ENCODE measurements at places on chromosomes 5 and 9.

GRCh38 chr5:149264439-149265067 lies 7.1 kb upstream of the AFAP1L1 start:
- DNase-seq = peak; percentile 44

- DNase-seq = no peak
Measured at GRCh38 chr5:24783596-24783995, 138.8 kb upstream of the CDH10 start.

GRCh38 chr9:137836831-137837241 lies 40.7 kb upstream of the CACNA1B start:
- no peak for DNase-seq

DNA sequence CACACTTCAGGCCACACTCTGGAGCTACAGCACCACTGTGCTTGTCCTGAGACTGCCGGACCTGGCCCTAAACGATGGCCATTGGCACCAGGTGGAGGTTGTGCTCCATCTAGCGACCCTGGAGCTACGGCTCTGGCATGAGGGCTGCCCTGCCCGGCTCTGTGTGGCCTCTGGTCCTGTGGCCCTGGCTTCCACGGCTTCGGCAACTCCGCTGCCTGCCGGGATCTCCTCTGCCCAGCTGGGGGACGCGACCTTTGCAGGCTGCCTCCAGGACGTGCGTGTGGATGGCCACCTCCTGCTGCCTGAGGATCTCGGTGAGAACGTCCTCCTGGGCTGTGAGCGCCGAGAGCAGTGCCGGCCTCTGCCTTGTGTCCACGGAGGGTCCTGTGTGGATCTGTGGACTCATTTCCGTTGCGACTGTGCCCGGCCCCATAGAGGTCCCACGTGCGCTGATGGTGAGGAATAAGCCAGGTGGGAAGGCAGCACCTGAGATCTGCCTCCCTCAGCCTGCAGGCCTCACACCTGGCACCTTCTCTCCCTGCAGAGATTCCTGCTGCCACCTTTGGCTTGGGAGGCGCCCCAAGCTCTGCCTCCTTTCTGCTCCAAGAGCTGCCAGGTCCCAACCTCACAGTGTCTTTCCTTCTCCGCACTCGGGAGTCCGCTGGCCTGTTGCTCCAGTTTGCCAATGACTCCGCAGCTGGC lies 14.7 kb downstream of the CRB2 start:
- no peak for DNase-seq

GRCh38 chr9:70607926-70608325 lies 193.5 kb upstream of the KLF9 start:
- DNase-seq = peak; percentile 13

- no peak for DNase-seq
Measured at GRCh38 chr5:151490627-151491026, 43.2 kb downstream of the SLC36A1 start.

DNA sequence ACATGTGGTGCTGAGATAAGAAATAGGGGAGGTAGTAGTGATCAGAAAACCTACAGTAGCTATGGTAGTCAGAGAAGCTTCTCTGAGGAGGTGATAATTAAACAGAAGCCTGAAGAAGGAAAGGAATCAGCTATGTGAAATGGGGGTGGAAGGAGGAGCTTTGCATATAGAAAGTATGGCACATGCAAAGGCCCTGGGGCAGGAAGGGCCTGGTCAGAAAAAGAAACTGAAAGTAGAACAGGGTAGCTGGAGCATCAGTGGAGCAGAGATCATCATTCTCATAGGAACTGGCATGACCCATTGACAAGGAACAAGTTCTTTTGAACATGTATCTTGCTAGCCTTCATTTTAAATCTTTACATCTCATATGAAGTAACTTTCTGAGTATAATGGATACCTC lies 80.7 kb upstream of the ADRA1B start:
- no peak for DNase-seq

- DNase-seq = no peak
Measured at GRCh38 chr9:125612616-125613015, 94.4 kb downstream of the MAPKAP1 start.

DNA sequence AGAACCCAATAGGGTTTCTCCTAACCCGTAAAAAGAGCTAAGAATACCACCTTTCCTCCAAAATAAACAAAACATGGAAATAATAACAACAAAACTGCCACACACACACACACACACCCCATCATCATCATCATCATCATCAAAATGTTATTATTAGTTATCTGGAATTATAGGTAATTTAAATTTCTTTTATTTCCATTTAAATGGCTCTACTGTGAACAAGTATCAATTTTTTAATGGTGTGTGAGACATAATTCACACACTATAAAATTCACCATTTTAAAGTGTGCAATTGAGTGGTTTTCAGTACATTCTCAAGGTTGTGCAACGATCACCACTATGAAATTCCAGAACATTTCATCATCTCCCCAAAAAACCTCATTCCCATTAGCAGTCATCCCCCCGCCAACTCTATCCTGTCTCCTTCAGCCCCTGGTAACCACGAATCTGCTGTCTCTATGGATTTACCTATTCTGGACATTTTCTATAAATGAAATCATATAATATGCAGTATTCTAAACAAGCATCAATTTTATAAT lies 172.7 kb downstream of the ROR2 start:
- no peak for DNase-seq

GRCh38 chr5:169036079-169036805 lies 264.7 kb downstream of the SLIT3 start:
- DNase-seq = no peak

GRCh38 chr9:68454579-68455334 lies 85.9 kb downstream of the TMEM252 start:
- DNase-seq = no peak

DNA sequence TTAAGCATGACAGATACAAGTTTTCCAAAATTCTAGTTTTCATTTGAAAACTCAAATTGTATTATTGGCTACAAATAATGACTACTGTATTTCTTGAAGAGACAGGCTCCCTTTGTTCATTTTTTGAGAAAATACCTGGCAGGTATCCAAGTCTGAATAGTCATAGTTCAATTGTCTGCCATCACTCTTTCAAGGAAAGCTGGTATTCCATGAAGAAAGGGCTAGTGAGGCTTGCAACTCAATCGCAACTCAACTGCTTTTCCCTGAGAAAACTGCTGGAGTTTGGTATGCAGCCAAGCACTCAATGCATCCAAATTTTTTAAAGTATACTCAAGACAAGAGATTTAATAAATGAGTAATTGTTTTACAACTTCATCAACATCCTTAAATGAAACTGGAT lies 61.4 kb upstream of the TRIO start:
- DNase-seq = no peak

DNA sequence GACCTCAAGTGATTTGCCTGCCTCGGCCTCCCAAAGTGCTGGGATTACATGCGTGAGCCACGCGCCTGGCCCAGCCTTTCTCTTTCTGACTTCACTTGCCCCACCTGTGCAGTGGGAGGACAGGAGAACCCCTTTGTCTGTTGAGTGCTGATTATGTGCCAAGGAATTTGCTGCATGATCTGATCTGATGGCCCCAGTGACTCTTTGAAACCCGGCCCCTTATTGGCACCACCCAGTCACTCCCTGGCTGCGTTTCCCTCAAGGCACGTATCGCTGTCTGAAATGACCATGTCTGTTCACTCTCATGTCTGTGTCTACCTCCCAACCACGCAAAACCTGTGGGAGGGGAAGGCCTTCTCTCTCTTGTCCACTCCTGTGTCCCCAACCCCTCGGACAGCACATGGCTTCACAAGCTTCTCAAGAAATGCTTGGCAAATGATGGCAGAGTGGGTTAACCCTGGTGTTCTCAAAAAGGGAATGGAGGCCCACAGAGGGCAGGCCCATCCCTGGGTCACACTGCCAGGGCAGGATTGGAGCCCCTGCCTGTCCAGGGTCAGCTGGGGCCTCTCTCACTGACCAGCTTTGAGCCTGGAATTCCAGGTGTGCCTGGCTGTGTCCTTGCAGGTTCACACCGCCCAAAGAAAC lies 21.9 kb downstream of the NEK6 start:
- DNase-seq = no peak

DNA sequence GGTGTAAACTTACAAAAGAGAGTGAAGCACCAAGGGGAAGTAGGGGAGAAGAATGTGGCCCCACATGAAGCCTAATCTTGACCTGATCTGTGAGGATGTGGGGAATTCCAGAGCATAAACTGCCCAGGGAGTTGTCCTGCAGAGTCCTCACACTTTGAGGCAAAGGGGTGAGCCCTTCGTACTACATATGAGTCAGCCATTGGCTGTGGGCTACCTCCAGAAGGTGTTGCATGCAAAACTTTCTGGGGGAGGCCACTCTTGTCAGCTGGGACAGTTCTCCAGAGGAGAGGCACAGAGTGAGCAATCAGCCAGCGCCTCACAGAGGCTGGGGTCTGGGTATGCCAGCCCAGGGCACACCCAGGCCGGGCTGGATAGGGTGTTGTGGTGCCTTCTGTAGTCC lies 98.1 kb upstream of the NMUR2 start:
- no peak for DNase-seq

GRCh38 chr5:127650649-127651048 lies 1.8 kb downstream of the CTXN3 start:
- no peak for DNase-seq

- no peak for DNase-seq
Measured at GRCh38 chr5:166399781-166400180, 1891.7 kb upstream of the WWC1 start.

- peak; percentile 85 for DNase-seq
Measured at GRCh38 chr5:178120607-178121357, 7.5 kb downstream of the N4BP3 start.

- no peak for DNase-seq
Measured at GRCh38 chr9:4145482-4145881, 154.4 kb downstream of the GLIS3 start.

DNA sequence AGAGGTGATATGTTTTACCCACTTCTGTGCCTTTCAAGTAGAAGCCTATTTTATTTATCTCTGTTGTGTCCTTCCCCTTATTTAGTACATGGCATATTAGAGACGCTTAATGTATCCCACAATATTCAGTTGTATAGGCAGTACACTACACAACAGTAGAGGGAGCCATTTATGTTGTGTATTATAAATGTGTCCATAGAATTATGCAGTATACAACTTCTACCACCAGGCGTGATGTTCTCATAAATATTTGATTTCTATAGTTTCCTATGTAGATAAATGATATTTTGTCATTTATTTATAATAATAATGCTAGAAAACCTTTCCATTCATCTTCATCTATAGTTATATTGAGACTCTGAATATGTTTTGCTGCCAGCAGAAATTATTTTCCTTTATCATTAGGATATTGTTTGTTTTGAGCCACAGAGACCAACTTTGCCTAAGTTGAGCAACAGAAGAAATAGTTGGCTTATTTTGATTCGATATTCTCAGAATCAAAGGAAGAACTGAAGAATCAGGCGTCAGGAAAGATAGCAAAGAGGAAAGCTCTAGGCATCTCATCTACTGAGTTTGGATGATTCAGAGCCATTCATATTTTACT lies 81.7 kb downstream of the ADAMTS19 start:
- DNase-seq = no peak
